ENCODE measurements at places on chromosomes 7 and 10.
A peak's percentile ranks its signal among the peaks of the same experiment; 100 is the strongest.

DNA sequence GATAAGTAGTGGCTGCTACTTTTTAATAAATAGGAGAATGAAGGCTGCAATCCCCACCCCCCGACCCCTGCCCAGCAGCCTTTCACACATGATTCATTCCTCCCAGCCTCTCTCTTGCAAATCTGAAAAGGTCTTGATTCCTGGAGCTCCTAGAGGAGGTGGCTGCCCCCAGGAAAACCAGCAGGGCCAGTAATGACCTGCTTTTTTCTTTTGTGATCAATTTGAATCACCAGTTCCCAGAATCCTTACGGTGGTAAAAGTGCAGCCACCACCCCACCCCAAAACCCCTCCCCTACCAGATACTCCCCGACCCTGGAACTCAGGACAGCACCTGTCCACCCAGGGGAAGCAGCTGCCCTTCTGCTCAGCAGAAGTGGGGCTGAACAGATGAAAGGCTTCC, 108.9 kb downstream of the C10orf105 start:
- DNase-seq: no peak

DNA sequence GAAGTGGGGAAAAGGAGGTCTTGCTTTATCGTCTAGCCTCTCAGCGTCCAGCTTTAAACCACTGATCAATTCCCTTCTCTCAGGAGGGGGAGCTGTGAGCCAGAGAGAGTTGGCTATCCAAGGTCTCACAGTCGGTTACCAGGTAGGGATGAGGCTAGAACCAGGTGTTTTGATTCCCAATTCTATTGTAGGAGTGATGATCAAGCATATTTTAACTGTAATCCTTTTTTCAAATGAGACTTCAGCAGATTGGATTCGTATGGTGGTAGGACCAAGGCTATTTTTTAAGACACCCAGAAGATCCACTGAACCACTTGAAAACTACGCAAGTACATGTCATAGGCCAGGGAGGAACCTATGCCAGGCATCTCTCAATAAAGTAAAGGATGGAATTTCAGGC, 8.4 kb downstream of the MINDY4 start:
- DNase-seq: no peak

DNA sequence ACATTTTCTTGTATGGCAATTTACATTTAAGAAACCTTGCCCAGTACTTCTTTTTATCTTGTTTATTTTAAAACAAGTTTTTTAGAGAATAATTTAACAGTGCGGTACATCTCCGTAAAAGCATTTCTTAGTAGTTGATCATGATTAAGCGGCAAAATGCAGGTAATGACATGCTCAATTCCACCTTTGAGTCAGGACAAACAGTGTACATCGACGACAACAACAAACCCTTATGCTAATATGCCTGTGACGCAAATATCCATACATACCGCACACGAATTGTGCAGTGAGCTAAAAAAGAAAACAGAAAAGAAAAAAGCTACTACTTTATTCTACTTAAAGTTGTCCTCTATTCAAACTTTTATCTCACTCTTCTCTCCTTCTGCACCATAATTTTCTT, 1.9 kb downstream of the MAGI2 start:
- no peak for DNase-seq

GRCh38 chr10:76492026-76492425, 1060.6 kb downstream of the LRMDA start:
- no peak for DNase-seq

- DNase-seq: peak; percentile 79
Measured at GRCh38 chr10:110007701-110008517, at the start of gene ADD3. Gene ADD3 (plus strand): TSS chr10:110007984. CDS start chr10:110100654, 92,670 bp downstream.

DNA sequence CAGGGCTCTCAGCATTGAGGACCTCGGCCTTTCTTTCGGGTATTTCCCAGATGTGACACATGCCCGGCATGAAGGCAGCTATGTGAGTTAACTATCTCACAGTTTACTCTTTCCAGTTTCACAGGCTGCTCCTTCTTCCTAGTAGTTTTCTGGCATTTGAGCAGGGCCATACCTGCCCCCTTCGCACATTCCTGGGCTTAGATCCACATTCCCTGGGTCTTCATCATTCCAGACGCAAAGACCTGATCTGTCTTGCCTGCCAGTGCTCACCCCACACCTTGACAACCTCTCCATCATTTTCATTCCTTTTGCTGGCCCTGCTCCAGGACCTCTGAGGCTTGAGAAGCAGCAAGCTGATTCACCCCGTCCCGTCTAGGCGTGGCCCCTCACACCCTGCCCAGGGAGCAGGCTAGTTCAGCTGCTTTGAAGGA, 227.5 kb downstream of the WDR11 start:
- DNase-seq: no peak

DNA sequence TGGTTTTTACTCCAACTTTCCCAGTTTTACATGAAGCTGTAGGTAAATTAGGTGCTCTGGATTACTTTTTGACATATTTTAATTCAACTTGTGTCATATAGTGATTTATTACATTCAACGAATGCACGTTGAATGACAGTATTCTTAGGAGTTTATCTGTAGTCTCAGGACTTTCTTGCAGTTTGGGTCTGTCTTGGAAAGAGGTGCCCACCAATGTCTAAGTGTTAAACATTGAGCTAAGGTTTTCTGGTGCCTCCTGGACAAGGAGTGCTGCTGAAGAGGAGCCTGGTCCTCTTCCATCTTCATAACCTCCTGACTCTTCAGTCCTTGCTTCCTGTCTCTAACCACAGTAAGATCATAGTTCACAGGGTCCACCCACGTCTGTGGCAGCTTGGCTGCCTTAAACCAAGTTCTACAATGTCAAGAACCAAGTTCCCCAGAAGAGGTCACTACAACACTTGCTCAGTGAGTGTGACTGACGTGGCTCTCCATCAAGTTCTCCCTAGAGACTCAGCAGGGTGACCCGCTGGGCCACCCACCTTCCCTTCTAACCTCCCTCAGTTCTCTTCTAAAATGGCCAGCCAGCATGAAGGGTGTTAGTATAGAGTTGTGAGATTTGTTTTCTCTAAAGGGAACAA, 6.1 kb downstream of the NPY start:
- DNase-seq: no peak

- no peak for DNase-seq
Measured at GRCh38 chr10:73414230-73414945, 530 bp upstream of the ANXA7 start.

DNA sequence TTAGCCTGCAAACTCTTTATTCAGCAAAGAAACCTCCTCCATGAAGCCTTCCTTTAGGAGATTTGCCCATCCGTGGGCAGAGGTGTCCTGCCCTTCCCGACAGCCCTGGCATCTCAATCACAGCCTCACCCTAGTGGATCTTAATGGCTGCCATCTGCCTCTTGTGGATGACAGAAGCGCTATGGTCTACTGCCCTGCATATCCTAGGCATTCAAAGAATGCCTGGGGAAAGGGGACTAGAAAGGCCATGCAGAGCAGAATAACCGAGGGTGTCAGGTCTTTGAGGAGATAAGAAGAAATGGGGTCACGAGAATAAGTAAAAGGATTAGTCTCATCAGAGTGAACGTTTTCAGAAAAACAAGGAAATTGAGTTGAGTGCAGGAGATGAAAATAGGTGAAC, 57.7 kb upstream of the SPOCK2 start:
- DNase-seq: no peak

- no peak for DNase-seq
Measured at GRCh38 chr10:51001587-51001986, 72.7 kb upstream of the PRKG1 start.

DNA sequence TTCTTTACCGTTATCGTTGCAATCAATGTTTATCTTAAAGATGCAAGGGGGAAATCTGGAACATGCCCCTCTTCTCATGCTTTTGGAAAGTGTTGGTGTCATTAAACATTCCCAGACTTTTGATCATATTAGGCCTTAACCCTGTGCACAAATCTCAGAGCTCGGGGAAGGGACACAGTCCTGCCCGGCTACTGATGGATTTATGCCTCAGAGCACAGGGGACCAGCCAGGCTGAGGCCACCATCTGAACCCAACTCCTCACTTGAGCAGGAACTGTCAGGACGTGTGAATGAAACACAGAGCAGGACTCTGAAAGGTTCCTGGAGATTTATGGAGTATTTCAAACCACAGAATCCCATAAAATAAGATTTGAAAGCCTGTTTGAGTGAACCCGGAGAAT, 132.0 kb upstream of the CXCL12 start:
- no peak for DNase-seq

- no peak for DNase-seq
Measured at GRCh38 chr10:20963056-20963455, 65.9 kb upstream of the NEBL start.

- DNase-seq: no peak
Measured at GRCh38 chr10:62619413-62619738, 185.1 kb upstream of the ADO start.

- no peak for DNase-seq
Measured at GRCh38 chr7:142506601-142507000, 242.7 kb upstream of the PRSS1 start.

DNA sequence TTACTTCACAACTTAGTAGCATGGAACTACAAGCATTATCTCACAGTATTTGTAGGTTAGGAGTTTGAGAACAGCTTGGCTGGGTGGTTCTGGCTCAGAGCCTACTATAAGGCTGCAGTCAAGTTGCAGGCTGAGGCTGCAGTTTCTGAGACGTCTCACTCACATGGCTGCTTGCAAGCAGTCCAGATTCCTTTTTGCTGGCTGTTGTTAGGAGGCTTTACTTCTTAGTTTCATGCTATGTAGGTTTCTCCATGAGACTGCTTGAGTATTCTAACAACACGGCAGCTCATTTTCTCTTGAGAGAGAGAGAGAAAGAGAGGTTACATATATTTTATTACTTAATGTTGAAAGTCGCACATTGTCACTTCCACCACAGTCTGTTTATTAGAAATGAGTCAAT, 1073.9 kb downstream of the NXPH1 start:
- DNase-seq: no peak

- DNase-seq: no peak
Measured at GRCh38 chr10:4372601-4373000, 453.4 kb upstream of the AKR1E2 start.

DNA sequence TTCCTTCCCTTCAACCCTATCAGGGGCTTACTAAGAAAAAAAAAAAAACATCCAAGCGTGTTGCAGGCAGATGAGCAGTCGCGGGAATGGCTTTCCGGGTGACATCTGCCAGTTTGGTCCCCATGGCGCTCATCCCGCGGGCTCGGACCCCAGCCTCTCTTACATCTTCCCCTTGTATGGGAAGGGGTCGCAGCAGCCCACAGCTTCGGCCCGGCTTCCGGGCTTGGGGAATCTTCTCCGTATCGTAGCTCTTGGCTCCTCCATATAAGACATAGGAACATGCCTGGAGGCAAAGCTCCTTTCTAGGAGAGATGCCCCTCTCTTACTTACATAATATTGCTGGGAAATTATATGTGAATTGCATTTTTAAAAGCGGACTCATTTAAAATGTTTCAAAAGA, 99.5 kb downstream of the CUX1 start:
- no peak for DNase-seq

- DNase-seq: no peak
Measured at GRCh38 chr7:33873518-33873917, 31.8 kb upstream of the BMPER start.

GRCh38 chr10:101453791-101454718, 100.1 kb downstream of the BTRC start:
- no peak for DNase-seq

DNA sequence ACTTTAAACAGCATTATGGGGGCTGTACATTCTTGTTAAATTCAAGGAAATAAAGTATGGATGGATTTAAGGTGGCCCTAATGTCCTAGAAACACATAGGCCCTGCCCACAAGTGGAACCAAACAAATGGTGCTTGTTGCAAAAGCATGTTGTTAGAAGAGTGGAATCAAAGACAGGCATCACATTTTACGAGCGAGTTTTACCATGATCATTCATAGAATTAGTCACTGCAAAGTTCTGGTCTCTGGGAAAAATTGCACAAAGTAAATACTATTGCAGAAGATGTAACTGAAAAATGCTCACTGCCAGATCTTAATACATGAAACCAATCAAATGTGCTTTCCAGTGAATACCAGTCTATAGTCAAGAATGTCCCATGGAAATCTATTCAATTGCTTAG, 677.1 kb downstream of the PARD3 start:
- DNase-seq: no peak

GRCh38 chr10:12097791-12098190, 29.0 kb downstream of the DHTKD1 start:
- peak; percentile 54 for DNase-seq

Data from DMS79 (cell line).